ENCODE measurements at places on chromosomes 4 and X.

DNA sequence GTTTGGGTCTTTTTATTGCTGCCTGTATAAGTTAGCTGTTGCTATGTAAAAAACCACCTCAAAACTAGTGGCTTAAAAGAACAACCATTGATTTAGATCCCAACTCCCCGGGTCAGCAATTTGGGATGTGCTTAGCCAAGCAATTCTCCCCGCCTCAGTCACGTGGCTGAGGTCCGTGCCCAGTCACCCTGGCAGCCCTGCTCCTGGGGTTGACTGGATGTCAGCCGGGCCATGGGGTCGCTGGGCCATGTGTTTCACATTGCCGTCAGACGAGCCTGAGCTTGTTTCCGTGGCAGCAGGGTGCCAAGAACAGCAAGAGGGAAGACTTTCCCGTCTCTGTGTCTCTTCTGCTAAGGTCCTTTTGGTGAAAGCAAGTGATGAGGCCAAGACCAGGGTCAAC, 345.7 kb upstream of the FAT1 start:
- DNase-seq: no peak

GRCh38 chrX:39817754-39818470, 279.8 kb downstream of the BCOR start:
- DNase-seq: no peak

GRCh38 chr4:29972121-29972520, 748.0 kb upstream of the PCDH7 start:
- DNase-seq: no peak

- no peak for DNase-seq
These were observed 7.9 kb downstream of the NONO start for GRCh38 chrX:71291381-71291780.
